Tongue (tissue), 3 donors: ENCODE measurements at places on chromosomes 3 and 15.

DNA sequence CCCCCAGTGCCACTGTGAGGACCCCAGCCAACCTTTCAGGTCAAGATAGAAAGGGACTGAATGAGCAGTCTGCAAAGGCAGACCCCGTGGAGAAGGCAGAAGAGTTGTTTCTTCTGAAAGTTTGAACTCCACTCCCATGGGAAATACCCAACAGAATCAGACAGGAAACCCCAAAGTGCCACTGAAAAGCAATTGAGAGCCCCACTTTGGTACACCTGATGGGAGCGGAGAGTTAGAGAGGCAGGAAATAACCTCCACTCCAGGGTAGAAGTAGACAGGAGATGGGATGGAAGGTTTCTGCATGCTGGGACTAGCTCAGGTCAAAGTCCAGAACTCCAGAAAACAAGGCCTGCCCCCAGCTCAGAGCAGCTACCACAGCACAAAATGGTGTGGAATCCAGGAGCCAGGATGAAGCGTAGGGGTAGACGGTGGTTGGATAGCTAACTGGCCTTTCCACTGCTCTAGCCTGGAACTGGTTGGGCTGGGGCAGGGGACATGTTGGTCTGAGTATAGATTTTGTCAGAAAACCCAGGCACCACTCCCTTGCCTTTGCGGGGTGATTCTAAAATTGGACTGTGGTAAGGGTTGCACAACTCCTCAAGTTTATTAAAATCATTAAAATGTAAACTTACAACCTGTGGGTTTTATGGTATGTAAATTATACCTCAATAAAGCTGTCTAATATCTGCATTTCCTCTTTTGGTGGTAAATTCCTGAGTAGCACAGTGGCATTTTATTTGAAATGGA is 1.9 kb upstream of the RAB43 start:
- DNase-seq = no peak

- DNase-seq = peak; percentile 64
Observed at GRCh38 chr3:195182470-195182795, 88.5 kb downstream of the XXYLT1 start.

DNA sequence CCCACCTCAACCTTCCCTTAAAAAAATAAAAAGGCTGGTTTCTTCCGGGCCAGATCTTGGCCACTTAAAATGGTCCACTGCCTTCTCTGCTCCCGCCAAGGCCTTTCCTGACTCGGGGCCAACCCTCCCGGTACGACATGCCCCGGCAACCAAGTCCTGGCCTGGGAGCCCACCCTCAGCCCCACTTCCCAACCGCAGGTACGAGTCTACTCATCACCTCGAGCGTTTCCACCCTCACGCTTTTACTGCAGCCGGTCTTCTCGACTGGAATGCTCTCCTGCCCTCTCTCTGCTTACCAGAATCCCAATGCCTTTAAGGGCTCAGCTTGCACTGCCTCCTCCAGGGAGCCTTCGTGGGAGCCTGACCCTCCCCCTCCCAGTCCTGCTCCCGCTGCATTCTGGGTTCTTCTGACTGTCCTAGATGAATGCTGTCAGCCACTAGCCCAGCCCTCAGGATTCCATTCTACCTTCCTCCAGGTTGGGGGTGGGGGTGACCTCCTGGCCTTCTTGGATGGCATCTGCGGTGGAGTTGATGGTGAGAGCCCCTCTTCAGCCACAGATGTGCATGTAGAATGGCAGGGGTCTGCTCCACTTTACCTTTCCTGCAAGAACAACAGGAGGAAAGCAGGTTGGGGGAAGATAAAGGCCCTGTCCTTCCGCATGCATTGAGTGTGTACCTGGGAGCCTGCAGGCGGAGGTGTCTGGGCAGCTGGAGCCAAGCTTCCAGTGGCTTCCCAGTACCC is 1.1 kb upstream of the CSRNP1 start:
- no peak for DNase-seq

DNA sequence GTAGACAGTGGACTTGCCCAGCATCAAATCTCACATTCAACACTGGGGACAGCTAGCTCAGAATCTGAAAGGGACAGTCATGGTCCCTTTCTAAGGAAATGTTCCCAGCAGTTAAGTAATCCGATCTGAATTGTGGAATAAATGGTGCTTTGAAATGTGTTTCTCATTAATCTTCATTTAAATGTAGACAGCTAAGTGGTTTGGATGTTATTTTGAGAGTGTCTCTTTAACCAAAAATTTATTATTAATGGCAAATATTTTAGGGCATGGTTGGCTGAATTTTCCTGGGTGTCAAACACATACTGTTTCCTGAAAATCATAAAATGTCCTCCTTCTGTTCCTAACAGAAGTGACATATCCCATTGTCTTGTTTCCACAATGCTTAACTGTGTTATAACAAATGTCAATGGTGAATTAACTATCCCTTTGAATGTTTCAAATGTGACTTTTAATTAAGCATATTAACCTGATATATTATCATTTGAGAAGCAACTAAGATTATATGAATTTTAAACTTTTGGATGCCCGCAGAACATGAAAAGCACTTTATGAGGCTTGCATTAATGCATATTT is 210.8 kb downstream of the CHST2 start:
- DNase-seq = no peak

DNA sequence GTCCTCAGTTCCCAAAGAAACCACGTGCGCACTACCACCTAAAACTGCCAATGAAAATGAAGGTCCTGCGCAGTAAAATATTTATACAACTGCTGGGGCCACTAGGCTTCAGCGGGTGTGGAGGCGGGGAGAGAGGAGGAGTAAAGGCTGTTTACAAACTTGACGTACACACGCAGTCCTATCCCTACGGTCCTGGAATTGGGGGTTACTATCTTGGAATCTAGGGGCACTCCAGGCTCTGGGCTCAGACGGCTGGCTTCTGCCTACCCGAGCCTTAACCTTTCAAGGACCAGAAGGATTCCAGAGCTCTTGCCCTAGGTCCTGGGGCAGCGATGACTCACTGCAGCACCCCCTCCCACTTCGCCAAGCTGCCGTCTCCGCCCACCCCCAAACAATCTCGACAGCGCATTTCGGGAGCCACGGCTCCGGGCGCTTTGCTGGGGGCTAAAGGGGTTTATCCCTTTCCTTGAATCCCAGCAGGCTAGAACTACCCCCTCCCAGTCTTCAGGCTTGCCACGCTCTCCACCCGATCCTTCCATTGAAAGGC is 3.0 kb downstream of the ADAMTS9 start:
- DNase-seq = peak; percentile 69

GRCh38 chr15:94600505-94600904 is 369.1 kb downstream of the MCTP2 start:
- DNase-seq = peak; percentile 5

DNA sequence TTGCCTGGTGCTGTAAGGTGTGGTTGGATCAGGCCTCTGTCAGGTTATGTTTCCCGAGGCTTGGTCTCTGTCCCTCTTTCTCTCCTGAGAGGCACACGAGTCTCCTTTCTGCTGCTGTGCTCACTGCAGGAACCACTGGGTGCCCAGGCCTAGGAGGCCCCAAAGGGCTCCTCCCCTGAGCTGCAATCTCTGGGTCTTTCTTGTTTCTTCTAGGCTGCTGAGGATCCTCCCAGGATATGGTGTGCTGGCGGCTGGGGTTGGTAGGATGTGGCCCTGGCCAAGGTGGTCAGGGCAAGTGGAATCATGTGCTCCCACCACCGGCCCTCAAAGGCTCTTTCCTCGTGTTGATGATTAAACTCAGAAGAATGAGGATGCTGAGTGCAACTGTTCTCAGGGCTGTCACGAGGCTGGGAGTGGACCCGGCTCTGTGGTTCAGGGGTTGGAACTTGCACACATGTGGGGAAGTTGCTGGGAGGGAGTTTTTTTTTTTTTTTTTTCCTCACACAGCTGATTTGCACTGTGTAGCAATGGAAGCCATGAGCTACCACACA is 43.6 kb upstream of the CTSH start:
- DNase-seq = peak; percentile 35

DNA sequence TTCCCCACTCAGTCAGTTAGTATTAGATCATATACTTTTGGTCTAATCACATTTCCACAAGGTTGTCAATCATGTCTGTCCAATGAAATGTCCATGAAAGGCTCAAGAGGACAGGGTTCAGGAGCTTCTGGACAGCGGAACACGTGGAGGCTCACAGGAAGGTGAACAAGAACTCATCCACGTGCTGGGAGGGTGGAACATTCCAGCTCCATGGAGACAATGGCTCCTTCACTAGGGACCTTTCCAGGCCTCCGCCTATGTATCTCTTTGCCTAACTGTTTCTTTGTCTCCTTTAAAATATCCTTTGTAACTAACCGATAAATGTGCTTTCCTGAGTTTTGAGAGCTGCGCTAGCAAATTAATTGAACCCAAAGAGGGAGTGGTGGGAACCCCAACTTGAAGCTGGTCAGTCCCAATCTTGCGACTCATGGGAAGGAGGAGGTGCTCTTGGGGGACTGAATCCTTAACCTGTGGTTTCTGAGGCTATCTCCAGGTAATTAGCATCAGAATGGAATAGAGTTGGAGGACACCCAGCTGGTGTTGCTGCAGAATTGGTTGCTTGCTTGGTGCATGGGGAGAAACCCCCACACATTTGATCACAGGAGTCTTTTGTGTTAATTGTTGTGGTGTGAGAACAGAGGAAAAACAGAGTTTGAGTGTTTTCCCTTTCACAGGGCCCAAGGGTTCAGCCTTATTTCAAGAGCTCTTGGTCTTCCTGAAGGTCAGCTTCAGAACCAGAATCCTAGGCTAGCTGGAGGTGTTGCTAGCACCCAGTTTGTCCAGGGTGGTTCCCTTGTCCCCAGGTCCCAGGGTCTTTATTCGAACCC is 3.0 kb upstream of the TKT start:
- no peak for DNase-seq

DNA sequence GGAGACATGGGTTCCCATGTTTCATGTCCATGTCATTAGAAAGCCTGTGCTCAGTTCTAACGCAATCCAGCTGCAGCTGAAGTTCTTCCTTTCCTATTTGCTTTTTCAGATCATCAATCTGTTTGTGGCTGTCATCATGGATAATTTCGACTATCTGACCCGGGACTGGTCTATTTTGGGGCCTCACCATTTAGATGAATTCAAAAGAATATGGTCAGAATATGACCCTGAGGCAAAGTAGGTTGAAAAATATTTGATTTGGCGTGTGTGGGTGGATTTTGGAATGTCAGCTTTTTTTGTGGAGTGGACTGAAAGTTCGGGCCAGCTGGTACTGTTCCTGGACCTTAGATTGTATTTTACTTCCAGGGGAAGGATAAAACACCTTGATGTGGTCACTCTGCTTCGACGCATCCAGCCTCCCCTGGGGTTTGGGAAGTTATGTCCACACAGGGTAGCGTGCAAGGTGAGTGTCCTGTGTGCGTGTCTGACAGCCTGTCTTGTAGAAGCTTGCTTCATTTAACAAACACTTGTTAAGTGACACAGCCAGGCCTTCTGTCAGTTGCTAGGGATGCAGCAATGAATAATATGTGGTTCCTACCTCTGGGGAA is 69.6 kb downstream of the CHDH start:
- peak; percentile 16 for DNase-seq

DNA sequence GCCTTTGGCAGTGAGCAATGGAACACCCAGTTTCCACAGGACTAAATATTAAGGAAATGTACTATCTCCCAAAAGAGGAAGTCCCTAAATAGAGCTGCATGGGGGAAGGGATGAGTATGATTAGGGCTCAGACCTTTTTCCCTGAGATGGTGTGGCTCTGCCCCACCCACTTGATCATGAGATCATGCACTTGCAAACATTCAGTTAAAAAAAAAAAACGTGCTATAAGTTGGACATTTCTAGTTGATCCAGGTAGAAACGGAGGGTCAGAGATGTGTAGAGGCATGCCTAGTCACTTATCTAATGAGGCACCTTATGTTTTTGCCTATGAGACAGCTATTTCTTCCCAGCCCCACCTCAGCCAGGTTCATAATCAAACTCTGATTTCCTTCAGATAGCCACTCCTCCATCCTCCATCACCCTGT is 24.5 kb upstream of the SSR3 start:
- no peak for DNase-seq

GRCh38 chr15:38053776-38054175 is 119.3 kb downstream of the TMCO5A start:
- no peak for DNase-seq

- DNase-seq = peak; percentile 56
Observed at GRCh38 chr15:83372434-83372891, 74.7 kb upstream of the SH3GL3 start.

- no peak for DNase-seq
Observed at GRCh38 chr3:105806359-105806758, 62.5 kb downstream of the CBLB start.

DNA sequence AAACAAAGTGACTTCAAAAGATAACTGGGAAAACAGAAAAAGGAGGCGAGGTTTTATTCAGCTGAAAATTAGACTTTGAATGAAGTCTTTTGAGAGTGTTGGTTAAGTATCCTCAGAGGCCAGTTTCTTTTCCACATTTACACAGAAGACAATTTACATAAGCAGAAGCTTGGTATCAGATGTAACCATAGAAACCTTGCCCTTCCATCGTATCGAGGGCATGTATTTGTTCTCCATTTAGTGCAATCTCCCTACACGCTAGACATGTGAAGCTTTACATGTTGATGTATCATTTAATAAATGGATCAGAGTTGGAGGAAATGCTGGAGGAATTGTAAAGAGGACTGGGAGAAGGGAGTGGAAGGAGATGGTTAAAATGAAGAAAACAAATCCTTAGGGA is 161.0 kb upstream of the CRBN start:
- DNase-seq = no peak

DNA sequence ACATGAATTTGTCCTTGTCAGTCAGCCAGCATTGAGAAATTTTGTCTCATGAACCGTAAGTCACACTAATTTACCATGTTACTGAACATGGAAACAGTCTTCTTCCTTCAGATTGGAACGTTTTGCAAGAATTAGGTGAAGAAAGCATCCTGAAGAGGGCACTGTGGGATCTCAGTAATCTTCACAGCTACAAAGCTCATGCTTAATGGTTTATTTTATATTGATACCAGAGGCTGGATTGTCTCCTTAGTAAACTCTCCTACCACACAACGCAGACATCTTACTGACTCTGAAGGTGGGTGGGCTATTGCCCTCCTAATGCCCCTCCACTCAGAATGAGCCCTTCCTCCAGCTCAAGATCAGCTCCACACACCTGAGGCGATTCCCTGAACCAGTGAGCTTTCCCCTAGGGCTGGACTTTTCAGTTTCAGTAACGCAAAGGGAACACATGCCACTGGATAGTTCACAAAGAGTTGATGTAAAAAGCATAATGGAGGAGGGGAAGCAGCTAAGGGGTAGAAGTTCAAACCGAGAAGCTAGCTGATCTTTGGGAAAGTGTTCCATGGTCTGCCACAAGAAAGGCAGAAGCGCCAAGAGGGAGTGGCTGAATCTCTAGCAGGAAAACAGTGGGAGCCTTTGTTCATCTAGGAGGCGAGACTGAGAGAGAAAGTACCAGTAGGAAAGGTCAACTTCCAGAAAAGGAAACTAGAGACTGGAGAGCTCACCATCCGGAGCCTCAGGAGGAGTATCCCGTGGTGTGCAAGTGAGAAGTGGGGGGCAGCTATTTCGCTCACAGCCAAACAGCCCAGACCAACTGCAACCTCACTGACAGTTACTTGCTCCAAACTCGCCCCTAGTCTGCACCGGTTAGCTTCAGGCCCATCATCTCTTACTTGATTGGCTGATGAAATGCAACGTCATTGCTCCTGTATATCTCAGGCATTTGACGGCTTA is at the start of gene SLC9C1:
TSS of gene SLC9C1 (minus strand) at position 849 of the 954 bp plus-strand sequence. CDS start 7,425 bp downstream, outside the sequence.
- DNase-seq = peak; percentile 86
